ENCODE measurements at places on chromosomes 7 and 10.

GRCh38 chr10:127699311-127699710, 37.7 kb upstream of the FOXI2 start:
- DNase-seq, result no peak

- no peak for DNase-seq
Observed at GRCh38 chr7:92691578-92691977, 101.4 kb upstream of the FAM133B start.

DNA sequence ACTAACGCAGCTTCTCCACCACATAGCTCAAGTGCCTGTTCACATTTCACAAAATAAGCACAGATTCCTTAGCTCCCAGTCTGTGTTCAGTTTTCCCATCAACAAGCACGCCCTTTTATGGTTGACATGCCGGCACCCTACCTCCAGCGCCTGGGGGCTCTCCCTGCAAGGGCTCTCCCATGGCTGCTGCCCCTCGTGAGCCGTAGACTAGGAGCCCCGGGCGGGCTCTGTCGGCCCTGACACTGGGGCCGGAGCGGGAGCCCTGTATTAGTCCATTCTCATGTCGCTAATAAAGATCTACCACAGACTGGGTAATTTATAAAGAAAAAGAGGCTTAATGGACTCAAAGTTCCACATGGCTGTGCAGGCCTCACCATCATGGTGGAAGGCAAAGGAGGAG, 34.0 kb upstream of the PRKAR1B start:
- DNase-seq, result peak; percentile 15

- no peak for DNase-seq
Observed at GRCh38 chr10:109205929-109206585, 717.3 kb downstream of the XPNPEP1 start.

- peak; percentile 86 for DNase-seq
Observed at GRCh38 chr10:91409069-91409868, 875 bp upstream of the HECTD2 start.

GRCh38 chr10:88063861-88064557, 200.6 kb downstream of the PTEN start:
- DNase-seq, result no peak

DNA sequence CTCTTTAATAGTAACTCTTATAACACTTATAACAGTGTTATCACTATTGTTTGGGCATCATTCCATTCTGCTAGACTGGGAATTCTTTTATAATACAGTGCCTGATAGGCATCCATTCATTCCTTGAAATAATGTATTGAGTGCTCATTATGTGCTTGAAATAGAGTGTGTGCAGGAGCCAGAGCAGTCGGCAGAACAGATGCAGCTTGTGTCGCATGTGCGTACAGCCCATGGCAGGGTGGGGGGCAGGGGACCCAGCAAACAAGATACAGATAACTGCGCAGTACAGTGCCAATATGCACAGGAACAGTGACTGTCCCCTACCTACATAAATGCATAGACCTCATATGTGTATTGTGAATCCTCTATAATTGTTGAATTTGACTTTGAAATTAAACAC, 99.3 kb downstream of the KAT6B start:
- DNase-seq, result no peak

GRCh38 chr7:151435103-151435916, 4.6 kb downstream of the CRYGN start:
- no peak for DNase-seq

GRCh38 chr10:129725482-129725881, 238.6 kb downstream of the EBF3 start:
- no peak for DNase-seq

- DNase-seq, result no peak
Observed at GRCh38 chr10:92284112-92284704, 6.7 kb downstream of the CPEB3 start.

- DNase-seq, result no peak
Observed at GRCh38 chr10:78875331-78875877, 193.4 kb upstream of the ZMIZ1 start.

DNA sequence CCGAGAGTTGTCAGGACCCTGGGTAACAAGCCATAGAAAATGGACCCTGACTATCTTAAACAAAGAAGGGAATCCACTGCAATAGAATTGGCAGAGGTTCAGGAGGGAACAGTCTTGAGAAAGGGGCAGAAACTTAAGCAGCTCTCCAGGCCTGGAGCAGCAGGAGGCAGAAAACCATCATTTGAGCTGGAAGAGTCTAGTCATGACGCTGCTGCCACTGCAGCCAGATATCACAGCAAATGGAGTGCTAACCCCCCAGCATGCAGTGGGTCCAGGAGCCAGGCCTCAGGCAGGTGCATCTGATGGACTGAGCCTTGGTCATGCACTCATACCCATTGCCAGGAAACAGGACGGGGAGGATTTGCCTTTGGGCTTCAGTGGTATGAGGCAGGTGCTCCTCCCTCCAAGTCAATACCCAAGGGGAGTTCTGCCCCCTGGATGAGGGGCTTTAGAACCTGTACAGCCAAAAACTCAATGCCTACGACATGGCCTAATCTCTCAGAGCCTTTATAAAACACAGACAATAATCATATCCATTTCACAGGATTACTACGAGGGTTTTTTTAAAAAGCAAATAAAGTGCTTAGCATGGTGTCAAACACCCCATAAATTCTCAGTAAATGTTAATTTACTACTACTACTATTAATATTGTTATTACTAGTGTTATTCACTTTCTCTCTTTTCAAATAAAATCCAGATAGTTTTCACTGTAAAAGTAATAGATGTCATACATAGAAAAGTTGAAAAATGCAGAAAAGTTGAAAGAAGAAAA, 30.7 kb downstream of the DUSP5 start:
- no peak for DNase-seq

DNA sequence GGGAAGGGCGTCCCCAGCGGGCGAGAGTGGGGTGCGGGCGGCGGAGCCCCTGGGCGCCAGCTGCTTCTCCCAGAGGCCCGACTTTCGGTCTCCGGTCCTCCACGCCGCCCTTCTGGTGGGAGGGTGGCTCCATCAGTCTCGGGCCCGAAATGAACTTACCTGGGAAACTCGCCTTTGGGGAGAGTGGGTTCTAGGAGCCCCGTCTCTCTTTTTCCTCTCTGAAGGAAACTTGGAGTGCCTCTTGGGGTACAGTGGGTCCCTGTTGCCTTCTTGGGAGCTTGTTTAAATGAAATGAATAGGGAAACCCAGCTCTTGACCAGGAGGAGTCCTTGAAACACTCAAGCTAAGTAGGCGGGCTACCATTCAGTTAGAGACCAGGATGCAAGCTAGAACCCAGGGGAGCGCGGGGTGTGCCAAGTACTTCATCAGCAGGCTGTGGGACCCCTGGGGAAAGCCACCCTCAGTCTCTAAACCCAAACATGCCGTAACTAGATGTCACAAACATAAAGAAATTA, 1.3 kb downstream of the SLC26A4 start:
- no peak for DNase-seq

DNA sequence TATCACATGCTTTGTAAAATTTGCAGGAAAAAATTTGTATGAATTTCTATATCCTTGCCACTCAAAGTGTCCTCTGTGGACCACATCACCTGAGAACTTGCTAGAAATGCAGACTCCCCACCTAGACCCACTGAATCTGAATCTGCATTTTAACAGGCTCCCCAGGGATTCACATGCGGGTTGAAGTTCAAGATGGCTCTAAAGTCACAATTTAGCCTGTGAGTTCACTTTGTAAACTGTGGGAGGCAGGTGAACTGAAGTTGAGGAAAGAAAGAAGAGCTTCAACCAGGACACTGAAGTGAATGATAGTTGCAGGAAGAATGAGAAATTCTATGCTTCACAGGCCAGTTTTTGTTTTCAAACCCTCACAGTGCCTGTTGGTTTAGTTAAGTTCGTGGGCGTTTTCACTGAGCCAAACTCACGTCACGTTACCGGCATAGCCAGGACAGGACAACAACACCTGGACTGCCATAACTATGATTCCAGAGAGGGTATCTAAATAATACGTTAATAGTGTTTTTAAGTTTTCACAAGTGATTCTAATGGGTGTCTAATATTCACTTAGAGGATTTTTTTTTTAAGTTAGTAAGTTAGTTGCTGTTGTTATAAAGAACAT, 240.0 kb downstream of the PHTF2 start:
- DNase-seq, result no peak

DNA sequence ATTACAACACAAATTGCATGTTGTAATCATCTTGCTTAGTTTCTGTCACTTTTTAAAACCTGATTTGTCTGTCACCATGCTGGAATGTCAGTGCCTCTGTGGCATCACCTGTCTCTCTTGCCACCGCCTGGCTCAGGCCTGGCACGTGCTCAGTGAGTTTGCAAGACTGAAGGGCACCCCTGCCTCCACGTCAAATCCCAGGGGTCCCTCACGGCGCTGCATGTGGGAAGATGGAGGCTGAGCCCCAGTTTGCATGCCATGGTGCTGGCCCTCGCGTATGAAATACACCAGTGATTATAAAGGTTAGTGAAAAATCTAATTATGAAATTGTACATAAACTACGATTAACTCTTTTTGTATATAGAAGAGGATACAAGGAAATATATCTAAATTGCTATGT, 51.9 kb upstream of the VIPR2 start:
- DNase-seq, result no peak

GRCh38 chr10:124992462-124993344, 50.8 kb downstream of the ZRANB1 start:
- peak; percentile 90 for DNase-seq

- DNase-seq, result no peak
Observed at GRCh38 chr7:98668255-98668654, 51.2 kb downstream of the NPTX2 start.

DNA sequence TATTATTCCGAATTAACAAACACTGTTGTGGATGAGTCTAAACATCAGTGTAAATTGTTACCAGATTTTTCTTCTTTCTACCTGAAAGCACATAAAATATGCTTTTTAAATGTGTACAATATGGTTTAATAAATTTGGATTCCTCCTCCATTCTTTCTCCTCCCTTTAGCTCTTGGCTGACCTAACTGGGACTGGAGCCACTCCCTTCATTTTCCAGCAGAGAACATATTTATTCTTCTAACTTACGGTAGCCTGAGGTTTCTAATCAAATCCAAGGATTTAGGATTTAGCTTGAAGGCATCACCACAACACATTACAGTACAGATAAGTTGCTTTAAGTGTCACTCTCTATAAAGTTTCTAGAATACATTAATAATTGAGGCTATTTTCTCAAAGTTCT, 88.2 kb upstream of the SEMA3C start:
- DNase-seq, result no peak

- no peak for DNase-seq
Observed at GRCh38 chr10:5491477-5491876, 7.9 kb downstream of the CALML5 start.

GRCh38 chr7:42026622-42027197, 210.3 kb downstream of the GLI3 start:
- no peak for DNase-seq

DNA sequence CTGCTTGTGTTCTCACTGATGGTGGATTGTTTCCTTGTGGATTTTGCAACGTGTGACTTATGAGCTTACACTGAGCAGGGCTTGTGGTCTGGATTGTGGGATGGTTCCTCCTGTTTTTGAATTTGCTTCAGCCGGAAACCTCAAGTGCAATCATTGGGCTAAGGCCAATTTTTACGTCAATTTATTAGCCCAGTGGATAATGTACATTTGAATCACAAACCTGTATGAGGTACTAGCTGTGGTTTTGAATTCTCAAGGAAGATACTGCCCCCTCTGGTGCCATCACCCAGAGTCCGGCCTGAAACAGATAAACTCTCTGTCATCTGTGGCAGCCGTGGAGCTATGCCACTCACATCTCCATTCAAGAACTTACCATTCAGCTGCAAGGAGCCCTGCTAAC, 7.3 kb upstream of the ZNF777 start:
- no peak for DNase-seq

GRCh38 chr10:91552274-91553095, 80.4 kb downstream of the PPP1R3C start:
- DNase-seq, result no peak

- no peak for DNase-seq
Observed at GRCh38 chr10:16182688-16183087, 254.1 kb upstream of the PTER start.

- DNase-seq, result peak; percentile 39
Observed at GRCh38 chr7:55515569-55516279, 56.6 kb downstream of the VOPP1 start.

GRCh38 chr7:159109653-159110035, 35.0 kb downstream of the VIPR2 start:
- DNase-seq, result peak; percentile 35

DNA sequence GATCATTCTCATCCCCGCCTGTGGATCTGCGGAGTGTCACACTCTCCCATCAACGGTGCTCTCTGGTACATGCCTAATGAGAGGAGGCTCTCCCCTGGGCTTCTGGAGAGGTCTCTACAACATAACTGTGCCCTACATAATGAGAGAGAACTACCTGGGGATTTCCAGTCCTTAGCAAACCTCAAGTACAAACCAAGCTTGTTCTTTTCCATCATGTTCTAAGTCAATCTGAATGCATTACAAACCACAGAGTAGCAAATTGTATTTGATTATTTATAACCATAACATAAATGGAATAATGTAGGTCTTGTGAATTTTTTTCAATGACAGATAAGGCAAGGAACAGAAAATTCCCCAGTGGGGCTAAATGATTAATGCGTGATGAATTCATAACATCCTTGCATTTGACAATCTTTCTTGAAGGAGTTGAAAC, 412.4 kb upstream of the NRP1 start:
- no peak for DNase-seq

GRCh38 chr10:24394461-24395190, 185.7 kb downstream of the KIAA1217 start:
- no peak for DNase-seq

DNA sequence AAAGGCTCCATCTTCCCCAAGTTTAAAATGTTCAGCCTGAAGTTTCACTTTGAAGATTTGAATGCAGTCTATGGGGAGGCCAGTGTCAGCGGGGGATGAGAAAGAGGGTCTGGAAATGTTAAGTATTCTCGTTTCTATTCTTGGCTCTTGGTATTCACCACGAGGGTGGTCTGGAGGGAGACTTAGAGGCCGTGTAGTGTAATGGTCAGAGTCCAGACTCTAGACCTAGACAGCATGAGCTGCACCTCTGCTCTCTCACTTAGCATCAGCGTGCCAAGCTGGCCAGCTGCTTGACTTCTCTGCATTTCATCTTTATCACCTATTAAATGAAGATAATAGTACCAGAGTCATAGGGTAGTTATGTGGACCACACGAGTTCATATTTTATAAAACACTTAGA, 57.9 kb downstream of the MKX start:
- DNase-seq, result no peak
